Ureter (tissue), 1 donor: ENCODE measurements at places on chromosomes 11 and 22.

GRCh38 chr22:26054841-26055605 is 114.2 kb upstream of the SEZ6L start:
- DNase-seq: no peak

DNA sequence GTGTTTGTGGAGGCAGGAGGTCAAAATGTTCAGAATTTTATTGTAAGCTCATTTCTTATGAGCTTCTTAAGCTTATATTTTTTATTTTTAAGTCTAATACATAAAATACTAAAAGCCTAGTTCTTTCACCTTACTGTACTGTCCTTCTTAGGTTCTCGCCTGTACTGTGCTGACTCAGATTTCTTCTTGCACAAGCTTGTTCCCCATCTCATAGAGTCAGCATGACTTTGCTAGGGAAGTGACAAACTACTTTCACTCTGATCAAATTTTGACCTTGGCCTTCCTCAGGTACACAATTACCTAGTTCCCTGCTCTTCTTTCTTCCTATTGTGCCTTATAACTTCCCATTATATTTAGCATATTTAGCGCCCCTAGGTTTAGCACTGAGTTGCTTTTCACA is 81.5 kb downstream of the STK33 start:
- DNase-seq: no peak

DNA sequence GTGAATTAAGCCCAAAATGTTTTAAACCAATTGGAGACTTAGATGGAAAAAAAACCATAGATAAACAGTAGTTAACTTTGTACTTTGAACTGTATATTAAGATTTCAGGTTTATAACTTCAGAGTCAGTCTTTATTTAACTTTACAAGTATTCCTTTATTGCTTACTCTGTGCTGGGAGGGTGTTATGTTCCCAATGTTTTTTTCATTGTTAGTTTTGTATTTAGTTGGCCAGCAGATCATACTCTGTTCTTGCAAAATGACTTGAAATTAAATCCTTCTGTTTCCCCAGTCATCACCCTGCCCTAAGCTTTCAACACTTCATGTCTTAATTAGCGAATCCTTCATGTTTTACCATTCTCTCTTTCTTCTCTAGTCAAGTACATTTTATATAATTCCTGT is 25.3 kb downstream of the SIK2 start:
- DNase-seq: no peak

GRCh38 chr11:133889893-133890292 is 44.6 kb upstream of the SPATA19 start:
- no peak for DNase-seq
